ENCODE measurements at places on chromosomes 12 and 14. TPM values are rescaled to one million over a fixed set of nuclear protein-coding genes. Genes with fewer than 3 reads are reported as not detected.

Gene MTRFR
- total RNA-seq: 11.1 TPM

Gene KIF5A
- total RNA-seq: not detected

Gene KLRG1
- 0.69 TPM for total RNA-seq

Gene AICDA
- total RNA-seq: not detected

Gene VTI1B
- 41.9 TPM for total RNA-seq

Gene ANKS1B
- total RNA-seq: 10.9 TPM

Gene LRTM2
- total RNA-seq: not detected

Gene FGD4
- 7.1 TPM for total RNA-seq

Gene EML5
- not detected for total RNA-seq

Gene NOP9
- 9.2 TPM for total RNA-seq

Gene TRAFD1
- 27.8 TPM for total RNA-seq

Gene TAS2R9
- total RNA-seq: not detected

Gene GLIPR1L1
- not detected for total RNA-seq

Gene TMBIM6
- 288 TPM for total RNA-seq

Gene SERPINA4
- not detected for total RNA-seq

Gene ANO2
- 0.05 TPM for total RNA-seq

Gene PRH1
- total RNA-seq: 3.9 TPM

Gene CELA1
- not detected for total RNA-seq

Gene DAO
- not detected for total RNA-seq

Gene RD3L
- not detected for total RNA-seq

Gene SMCO3
- 0.24 TPM for total RNA-seq

Gene CCT2
- total RNA-seq: 69.3 TPM

Gene SRRM4
- not detected for total RNA-seq

Gene GUCY2C
- not detected for total RNA-seq

Gene PTPRR
- total RNA-seq: not detected

Gene C1QL4
- total RNA-seq: not detected

Gene USP44
- total RNA-seq: under 0.01 TPM

Data from cardiac ventricle fibroblast (primary cell).